Natural killer cell treated with Interleukin-12 subunit alpha and Interleukin-12 subunit beta and Interleukin-15 and Interleukin-18, amount 100 ng/mL, for 72 hours (primary cell): ENCODE measurements at places on chromosomes 16 and 17.
A peak's percentile ranks its signal among the peaks of the same experiment; 100 is the strongest.

DNA sequence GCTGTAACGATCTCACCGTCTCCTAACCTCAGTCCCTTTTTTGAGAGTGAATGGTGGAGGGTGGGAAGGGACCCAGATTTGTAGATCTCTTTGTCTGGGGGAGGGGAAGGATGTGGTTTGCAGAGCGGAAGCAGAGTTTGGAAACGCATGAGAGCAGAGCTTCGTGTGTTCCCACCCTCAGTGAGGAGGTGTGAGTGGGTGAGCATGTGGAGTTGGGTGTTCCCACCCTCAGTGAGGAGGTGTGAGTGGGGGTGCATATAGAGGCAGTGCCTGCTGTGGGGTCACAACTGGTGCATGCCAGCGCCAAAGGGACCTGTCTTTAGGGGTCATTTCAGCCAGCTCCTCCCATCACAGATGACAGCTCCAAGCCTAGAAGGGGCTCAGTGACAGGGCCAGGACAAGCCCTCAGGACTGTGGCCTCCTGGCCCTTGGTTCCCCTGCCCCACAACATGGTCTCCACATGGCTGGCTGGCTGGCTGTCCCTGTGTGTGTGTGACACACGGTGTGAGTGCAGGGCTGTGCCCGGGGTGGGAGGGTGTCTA is 1.8 kb upstream of the CISD3 start:
- DNase-seq = peak; percentile 89

- no peak for DNase-seq
Observed at GRCh38 chr17:67602974-67603373, 114.8 kb upstream of the NOL11 start.

- DNase-seq = no peak
Observed at GRCh38 chr16:27452569-27453493, 50.9 kb downstream of the IL21R start.

DNA sequence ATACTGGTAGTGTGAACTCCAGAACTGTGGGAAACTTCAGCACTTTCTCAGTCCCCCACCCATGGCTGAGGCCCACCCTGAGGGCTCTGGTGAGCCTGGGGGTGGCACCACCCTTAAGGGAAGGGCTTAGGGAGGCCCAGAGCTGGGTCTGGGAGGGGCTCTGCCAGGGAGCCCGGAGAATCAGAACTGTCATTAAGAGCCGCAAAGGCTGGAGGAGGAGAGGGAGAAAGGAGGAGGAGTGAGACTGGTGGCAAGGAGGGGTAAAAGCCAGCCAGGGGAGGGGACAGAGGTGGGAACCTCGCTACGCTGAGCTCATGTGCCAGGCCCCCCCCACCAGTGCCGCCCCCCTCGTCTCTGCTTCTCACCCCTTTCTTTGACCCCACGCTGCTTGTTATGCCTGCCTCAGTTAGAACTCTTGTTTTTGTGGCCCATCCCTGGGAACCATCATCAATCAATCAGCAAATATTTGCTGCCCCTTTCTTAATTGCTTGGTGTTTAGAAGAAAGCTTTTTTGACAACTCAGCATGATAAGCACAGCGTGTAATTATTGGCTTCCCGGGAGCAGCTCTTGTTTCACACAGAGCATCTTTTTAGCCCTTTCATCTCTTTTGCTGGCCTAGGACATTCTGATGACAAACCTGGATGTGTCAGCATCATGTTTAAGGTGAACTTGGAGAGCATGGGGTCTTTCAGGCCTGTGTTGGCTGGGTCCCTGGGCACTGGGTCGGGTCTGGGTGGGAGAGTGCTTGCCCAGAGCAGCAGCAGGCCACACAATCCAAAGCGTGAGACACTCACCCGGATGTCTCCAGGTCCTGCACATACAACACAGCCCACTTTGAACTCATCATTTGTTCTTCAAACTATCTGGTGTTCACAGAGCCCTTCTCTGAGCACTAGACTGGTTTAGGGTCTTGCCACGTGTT is 77.7 kb downstream of the NETO2 start:
- no peak for DNase-seq

- DNase-seq = no peak
Observed at GRCh38 chr17:65532101-65532890, 29.2 kb downstream of the AXIN2 start.

DNA sequence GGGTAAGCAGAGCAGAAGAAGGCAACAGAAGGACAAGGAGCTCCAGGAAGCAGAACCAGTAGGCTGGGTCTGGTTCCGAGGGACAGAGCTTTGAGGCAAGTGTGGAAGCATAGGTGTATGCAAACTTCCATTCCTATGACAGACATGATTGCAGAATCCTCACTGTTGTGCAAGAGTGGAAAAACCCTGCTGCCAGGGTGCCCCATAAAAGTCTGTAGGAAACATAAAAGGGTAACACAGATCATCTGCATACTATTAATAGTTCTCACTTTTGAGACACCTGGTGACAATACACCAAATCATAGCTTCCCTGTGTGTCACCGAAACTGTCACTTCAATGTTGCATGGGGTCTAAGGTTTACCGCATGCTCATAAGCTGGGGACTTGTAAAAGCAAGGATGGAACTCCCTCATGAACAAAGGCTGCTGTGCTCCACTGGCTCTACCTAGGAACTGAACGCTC is 39.7 kb downstream of the ARHGAP17 start:
- DNase-seq = no peak

- DNase-seq = no peak
Observed at GRCh38 chr17:29674281-29674680, 51.6 kb upstream of the CORO6 start.

DNA sequence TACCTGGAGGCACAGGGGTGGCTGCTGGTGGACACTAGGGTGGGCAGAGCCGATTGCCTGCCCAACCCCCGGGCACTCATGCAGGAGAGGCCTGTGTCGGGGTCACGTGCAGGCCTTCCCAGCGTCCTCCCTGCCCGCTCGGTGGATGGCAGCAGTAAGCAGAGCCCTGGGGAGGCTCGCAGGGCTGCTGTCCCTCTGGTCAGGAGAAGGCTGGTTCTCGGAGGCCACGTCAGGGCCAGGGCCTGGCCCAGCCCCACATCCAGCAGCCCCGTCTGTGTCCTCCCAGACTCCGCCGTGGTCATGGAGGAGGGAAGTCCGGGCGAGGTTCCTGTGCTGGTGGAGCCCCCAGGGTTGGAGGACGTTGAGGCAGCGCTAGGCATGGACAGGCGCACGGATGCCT is 35.6 kb downstream of the TSC2 start:
- DNase-seq = no peak

GRCh38 chr16:590188-590814 is 435 bp downstream of the RAB40C start:
- no peak for DNase-seq

DNA sequence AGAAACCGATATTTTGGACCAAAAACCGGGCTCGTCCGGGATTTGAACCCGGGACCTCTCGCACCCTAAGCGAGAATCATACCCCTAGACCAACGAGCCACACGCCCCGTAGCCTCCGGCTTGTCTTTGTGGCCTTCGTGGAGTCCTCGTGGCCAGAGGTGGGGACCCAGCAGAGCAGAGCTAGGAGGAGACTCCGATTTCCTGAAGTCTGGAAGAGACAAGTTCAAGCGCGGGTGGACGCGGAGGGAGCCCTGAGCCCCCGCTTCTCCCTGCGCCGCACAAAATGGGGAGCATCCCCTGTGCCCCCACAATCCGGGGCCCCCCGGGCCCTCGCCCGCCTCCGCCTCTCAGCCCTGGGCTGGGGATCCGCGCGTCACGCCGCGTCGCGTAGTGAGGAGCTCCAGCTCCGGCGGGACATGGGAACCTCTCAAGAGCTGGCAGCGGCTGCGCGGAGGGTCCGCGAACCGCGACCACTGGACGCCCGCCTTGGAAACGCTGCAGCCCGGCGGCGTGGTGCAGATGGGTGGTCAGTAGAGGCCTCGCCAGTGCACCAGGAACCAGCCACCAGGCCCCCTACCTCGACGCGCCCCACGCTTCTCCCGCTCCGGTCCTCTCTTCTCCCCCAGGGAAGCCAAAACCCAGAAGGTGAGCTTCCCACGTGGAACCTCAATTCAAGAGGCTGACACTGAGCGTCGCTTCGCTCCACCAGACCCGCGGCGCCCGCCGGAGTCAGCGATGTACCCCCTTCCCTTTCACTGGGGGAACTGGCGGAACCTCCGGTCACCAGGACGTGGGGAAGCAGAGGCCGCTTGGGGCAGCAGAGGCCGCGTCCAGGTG is 5.2 kb upstream of the OR1F1 start:
- DNase-seq = no peak

DNA sequence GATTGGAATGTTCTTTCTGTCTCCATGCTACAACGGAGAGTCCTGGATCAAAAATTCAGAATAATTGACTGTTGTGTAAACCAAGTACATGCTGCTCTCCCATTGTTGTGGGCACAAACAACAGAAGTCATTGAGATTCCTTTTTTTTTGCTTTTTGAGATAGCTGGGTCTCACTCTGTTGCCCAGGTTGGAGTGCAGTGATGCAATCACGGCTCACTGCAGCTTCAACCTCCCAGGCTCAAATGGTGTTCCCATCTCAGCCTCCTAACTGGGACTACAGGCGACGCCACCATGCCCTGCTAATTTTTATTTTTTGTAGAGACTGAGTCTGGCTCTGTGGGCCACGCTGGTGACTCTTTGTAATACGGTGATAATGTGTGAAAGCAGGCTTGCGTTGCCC is 24.5 kb downstream of the NDE1 start:
- no peak for DNase-seq

DNA sequence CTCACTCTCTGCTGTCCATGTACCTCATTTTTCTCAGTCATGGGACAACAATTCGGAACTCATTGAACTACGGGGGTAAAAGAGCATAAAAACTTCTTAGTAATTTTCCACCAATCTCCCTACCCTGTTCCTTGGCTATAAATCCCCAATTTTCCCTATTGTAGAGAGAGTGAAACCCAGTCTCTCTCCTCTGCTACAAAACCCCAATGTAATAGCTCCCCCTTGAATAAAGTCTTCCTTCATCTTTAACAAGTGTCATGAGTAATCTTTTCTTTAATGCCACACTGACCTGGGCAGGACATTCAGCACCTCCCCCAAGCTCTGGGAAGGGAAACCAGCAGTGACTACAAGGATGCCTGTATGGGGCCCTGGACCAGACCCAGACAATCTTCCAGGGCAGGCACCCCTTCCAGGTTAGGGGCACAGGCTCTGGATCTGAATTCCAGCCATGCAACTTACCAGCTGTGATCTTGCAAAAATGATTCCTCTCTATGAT is 10.2 kb upstream of the EIF1 start:
- DNase-seq = no peak

GRCh38 chr16:72991644-72992043 is 56.3 kb downstream of the ZFHX3 start:
- no peak for DNase-seq

DNA sequence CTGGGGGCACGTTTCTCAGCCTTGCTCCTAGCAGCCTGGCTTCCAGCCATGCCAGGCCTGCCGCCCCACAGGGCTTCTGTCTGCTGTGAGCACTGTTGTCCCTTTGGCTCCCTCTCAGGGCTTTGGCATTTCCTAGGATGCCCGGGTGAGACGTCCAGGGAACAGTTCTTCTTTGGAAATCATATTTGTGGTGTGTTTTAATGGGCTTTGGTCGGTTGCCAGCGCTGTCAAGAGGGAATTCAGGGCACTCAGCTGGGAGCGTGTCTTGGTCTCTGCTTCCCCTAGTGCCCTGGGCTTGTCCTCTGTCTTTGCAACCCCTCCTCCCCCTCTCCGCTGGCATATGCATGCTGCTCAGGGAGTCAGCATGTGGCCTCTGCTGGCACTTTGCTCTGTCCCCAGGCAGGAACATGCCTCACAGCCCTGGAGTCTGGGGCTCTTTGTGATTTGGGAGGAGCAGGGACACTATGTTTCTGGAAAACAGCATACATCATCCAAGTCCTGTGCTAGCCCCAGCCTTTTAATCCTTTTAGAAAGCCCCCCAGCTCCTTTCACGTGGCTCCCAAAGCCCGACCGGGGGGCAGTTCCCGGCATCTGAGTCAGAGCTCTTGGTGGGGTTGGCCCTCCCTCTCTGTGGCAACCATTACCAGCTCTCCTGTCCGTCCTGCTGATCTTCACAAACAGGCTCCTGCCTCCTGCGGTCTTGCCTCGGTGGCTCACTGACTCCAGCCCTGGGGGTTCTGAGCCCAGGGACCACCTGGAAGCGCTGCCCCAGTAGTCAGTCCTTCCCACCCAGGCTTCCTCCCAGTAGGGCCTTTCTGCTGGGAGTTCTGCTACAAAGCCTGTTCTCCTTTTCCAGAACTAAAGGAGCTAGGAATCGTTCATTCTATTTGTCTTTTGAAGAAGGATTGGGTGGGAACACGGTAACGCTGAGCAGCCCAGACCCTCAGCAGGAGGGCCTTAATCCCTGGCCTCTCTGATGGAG is 26.7 kb downstream of the SAP30BP start:
- DNase-seq = no peak

- DNase-seq = no peak
Observed at GRCh38 chr17:77459018-77459755, 318.4 kb downstream of the SEC14L1 start.

GRCh38 chr16:1043881-1044451 is 28.6 kb upstream of the SSTR5 start:
- DNase-seq = no peak

DNA sequence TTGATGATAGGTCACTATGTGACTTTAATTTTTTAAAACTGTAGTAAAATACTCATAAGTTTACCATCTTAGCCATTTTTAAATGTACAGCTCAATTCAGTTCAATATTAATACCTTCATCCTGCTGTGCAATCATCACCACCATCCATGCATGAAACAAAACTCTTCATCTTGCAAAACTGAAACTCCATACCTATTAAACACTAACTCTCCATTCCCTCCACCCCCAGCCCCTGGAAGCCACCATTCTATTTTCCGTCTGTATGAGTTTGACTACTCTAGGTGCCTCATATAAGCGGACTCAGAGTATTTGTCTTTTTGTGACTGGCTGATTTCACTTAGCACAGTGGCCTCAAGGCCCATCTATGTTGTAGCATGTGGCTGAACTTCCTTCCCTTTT is 9.4 kb upstream of the CNEP1R1 start:
- DNase-seq = no peak

GRCh38 chr16:30755955-30756780 is 5.7 kb downstream of the CFAP119 start:
- DNase-seq = peak; percentile 55

DNA sequence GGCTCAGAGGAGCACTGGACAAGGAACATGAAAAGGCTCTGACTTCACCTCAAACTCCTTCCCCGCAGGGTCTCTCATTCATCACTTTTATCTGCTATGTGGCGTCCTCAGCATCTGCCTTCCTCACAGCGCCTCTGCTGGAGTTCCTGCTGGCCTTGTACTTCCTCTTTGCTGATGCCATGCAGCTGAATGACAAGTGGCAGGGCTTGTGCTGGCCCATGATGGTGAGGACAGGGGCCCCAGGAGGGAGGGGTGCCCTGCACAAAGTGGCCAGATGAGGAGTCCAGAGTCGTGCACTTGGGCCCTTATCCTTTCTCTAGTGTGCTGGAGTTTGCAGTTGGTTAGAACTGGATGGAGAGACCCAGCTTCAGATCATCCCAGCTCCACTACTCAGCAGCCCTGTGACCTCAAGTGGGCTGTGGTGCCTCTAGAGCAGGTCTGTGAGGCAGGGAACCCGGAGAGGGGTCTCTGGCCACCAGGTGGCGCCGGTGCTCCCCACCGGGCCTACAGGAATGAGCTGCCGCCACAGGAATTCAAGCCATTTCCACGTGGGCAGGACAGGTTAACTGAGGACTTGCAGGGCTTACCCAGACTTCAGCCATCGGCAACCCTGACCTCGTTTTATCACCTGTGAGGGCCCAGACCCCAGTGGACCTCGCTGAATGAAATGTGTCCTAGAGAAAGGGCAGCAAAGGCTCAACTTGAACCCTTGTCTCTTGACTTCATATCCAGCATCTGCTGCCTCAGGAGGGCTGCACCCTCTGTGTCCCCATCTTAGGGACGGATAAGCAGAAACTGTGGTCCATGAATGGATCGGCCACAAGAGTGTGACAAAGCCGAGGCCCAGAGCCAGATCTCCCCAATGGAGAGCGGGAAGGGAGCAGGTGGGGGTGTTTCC is 4.0 kb downstream of the CMTM3 start:
- peak; percentile 84 for DNase-seq

GRCh38 chr16:84190731-84191388 is at the start of gene ADAD2:
ADAD2 (plus strand) TSS chr16:84191157; CDS start chr16:84191231, 74 bp downstream.
- DNase-seq = no peak
